ENCODE measurements at places on chromosomes 2 and 18. TPM values are rescaled to one million over a fixed set of nuclear protein-coding genes. Genes with fewer than 3 reads are reported as not detected.
A peak's percentile ranks its signal among the peaks of the same experiment; 100 is the strongest.

Gene IL37
- total RNA-seq: not detected

Gene SH3RF3
- total RNA-seq: 5.1 TPM

Gene STPG4
- total RNA-seq: not detected

Gene TRIB2
- total RNA-seq: 12.3 TPM

Gene SPEG
- 78.0 TPM for total RNA-seq

Gene ACTR3
- total RNA-seq: 285 TPM

Gene DYNAP
- not detected for total RNA-seq

Gene DSG2
- total RNA-seq: not detected

Gene B3GNT7
- not detected for total RNA-seq

Gene FAHD2A
- 35.1 TPM for total RNA-seq

Gene RAD51AP2
- total RNA-seq: 0.37 TPM

Gene RHOB
- total RNA-seq: 150 TPM

Gene MLPH
- total RNA-seq: 51.0 TPM

Gene KLHL14
- not detected for total RNA-seq

Gene CFC1
- not detected for total RNA-seq

DNA sequence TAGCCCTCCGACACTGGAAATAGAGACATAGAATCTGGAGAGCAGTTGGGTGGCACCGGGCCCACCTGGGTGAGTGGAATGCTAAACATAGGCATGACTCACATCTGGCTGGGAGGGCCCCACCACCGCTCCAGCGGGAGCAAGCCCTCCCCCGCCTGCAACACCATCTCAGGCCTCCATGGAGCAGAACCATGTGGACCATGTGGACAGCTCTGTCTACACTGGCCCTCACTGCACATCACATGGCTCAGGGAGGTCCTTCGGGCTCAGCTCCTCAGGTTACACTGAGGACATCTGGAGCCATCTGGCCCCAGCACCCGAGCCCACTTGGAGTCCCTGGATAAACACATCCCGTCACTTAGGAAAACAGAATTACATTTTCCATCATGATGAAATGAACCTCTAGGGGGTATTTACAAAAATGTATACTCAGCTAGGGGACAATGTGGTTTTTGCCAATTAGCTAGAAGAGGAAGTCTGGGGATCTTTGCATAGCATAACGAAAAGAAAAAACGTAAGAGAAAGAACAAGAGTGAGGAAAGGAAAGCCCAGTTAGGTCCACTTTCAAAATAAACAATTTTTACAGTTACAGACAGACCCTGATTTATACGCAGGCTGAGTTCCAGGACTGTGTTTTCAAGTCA is 30.7 kb upstream of the MLPH start:
- peak; percentile 54 for DNase-seq

DNA sequence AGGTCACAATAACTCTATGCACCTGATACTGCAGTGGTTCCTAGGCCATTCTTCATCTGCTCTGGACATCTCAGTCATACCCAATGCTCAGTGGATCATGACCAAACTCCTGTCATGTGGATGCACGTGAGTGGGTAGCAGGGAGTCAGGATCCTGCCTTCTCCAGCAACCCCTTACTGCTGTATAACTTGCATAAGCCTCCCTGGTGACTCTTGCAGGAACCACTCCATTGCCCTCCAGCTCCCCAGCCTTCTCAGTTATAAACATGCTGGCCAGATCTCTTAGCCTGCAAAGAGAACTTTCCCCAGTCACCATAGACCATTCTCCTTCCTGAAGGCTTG is 98.6 kb upstream of the ZNF397 start:
- DNase-seq: no peak

- DNase-seq: no peak
Observed at GRCh38 chr2:99754210-99754609, 264.4 kb upstream of the REV1 start.

DNA sequence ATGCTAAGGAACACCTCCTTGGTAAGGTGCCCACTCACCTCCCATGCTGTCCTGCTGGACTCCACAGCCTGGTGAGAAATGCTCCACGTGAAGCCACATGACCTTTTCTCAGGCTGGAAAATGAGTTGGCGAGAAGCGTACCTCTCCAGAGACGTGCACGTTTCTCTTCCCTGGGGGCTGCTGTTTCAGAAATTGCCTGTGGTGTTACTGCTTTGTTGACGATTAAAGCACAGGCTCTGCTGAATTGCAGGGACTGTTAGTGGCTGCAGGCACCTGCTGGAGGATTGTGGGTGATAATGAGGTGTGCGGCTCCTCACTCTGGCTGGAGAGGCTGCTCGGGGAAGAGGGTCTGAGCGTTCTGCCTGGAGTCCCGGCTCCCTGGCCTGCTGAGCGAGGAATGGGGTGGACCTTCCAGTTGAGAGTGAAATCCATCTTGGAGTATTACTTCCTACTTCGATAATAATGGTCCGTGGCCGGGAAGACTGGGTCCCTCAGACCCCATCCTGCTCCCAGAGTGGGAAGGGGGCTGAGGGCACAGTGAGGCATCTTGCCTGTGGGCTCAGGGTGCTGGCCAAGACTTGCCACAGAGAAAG is 199.3 kb upstream of the HDAC4 start:
- no peak for DNase-seq

DNA sequence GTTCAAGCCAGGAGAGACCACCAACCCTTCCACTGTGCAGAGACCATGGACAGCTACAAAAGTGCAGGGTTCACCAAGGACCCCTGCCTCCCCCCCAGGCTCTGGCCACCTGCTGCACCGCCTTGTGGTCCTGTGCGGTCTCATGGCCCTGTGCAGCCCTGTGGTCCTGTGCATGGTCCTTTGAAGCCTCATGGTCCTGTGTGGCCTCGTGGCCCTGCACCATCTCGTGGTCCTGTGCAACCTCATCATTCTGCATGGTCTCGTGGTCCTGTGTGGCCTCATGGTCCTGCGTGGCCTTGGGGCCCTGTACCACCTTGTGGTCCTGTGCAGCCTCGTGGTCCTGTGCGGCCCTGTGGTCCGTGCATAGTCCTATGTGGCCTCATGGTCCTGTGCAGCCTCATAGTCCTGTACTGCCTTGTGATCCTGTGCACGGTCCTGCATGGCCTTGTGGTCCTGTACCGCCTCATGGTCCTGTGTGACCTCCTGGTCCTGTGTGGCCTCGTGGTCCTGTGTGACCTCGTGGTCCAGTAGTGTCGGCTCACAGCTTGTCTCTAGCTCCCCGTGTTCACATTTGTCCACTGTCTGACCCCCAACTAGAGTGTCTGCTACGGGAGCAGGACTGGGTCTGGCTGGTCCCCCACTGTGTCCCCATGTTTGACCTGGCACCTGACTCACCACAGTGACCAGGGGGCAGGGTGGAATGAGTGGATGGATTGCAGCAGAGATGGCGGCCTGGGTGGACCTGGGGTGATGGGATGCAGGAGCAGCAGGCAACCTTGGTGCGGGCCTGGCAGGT is 20.0 kb upstream of the OTOS start:
- DNase-seq: no peak

- peak; percentile 60 for DNase-seq
Observed at GRCh38 chr18:8107426-8107825, 501.8 kb upstream of the RAB12 start.

- no peak for DNase-seq
Observed at GRCh38 chr2:23312996-23313606, 71.9 kb upstream of the KLHL29 start.

DNA sequence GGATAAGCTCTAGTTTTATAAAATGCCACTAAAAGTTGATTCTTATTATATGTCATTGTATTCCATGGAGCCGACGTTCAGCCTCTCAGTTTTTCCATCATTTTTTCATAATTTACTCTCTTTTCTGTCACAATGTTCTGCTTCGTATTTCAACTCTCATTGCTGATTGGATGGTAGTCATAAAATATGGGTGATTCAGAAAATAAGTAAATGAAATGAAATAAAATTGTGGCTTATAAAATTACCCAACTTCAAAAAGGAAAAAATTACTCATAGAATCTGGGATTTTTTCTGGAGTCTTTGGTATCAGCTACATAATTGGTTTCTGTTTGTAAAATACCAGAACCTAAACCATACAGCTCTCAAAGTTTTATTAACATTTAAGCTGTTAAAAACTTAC is 139.7 kb upstream of the ITGA4 start:
- DNase-seq: no peak

DNA sequence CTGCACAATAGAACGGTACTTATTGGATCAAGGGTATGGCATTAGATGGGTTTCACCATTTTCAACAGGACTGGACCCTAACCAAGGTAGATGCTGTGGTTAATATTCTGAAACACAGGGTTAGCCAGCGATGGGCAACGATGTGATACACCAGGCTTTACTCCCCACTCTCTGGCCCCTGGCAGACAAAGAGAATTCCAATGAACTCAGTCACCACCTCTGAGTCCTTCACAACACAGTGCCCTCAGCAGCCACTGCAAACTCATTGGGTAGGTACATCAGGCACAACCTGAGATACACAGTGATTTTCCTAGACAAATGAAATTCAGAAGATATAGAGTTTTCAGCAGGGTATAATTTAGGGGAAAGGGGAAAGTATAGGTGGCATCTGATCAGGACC is 634.5 kb downstream of the ZEB2 start:
- DNase-seq: no peak

GRCh38 chr2:111669928-111670695 is 213.9 kb downstream of the ANAPC1 start:
- no peak for DNase-seq

DNA sequence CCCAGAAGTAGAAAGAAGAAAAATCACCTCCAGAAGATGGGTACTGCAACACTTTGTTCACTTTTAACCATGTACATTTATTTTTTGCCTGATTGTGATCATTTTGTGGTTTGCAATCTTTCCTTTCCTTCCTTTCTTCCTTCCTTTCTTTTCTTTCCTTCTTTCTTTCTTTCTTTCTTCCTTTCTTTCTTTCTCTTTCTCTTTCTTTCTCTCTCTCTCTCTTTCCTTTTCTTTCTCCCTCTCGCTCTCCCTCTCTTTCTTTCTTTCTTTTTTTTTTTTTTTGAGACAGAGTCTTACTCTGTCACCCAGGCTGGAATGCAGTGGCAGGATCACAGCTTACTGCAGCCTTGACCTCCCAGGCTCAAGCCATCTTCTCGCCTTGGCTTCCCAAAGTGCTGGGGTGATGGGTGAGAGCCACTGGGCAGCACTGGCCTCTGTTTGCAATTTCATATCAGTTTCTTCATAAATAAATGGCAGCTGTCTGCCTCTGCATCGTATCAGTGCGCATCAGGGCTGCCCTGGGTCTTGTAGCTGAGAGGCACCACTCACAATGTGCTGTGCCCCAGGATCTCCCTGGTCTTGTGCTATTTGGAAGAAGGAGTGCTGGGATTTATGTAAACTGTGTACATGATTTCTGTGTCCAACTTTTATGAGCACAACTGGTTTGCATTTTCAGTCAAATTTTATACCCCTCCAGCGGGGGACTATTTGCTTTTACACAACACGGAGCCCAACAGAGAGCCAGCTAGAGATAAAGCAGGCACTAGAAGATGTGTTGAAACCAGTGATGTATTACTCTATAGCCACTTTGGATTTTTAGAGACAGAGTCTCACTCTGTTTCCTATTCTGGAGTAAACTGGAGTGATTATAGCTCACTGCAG is 6.9 kb upstream of the LIMS2 start:
- DNase-seq: no peak

GRCh38 chr2:221372159-221372884 is 199.8 kb downstream of the EPHA4 start:
- DNase-seq: no peak

- peak; percentile 71 for DNase-seq
Observed at GRCh38 chr2:231300020-231300721, 95.3 kb upstream of the B3GNT7 start.

DNA sequence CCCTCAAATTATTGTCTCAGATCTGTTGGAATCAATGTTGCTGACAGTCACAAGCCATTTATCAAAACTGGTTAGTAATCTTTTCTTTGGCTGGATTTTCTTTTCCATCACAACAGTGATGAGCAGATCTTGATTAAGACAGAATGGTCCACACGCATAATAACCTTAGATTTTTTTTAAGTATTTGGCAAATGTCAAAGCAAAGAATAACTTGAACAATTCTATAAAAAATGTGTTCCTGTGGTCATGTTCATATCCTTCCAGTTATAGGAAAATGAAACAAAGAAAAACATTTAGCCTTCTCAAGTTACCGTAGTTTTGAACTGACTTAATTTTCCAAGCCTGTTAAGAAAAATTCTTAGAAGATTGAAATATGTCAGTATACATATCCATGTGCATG is 659.9 kb upstream of the ID2 start:
- no peak for DNase-seq

GRCh38 chr2:56209701-56210100 is 25.9 kb downstream of the CCDC85A start:
- no peak for DNase-seq

DNA sequence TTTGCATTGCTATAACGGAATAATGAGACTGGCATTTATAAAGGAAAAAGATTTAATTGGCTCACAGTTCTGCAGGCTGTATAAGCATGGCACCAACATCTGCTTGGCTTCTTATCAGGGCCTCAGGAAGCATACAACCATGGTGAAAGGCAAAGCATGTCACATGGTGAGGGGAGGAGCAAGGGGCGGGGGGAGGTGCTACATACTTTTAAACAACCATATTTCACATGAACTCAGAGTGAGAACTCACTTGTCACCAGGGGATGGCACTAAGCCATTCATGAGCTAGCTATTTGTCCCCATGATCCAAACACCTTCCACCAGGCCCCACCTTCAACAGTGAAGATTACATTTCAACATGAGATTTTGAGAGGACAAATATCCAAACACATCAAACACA is 188.7 kb downstream of the MBD5 start:
- no peak for DNase-seq

DNA sequence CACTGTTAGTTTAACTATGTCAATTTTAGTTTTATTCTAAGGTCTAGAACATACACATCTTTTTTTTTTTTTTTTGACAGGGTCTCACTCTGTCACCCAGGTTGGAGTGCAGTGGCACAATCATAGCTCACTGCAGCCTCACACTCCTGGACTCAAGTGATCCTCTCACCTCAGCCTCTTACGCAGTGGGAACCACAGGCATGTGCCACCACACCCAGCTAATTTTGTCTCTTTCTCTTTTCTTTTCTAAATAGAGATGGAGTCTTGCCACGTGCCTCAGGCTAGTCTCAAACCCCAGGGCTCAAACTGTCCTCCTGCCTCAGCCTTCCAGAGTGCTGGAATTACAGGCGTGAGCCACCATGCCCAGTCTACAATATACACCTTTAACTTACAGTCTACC is 69.5 kb upstream of the CHRNA1 start:
- DNase-seq: no peak

GRCh38 chr2:19854596-19855541 is 46.9 kb downstream of the TTC32 start:
- peak; percentile 34 for DNase-seq

GRCh38 chr2:197538412-197538811 is 22.5 kb downstream of the MOB4 start:
- DNase-seq: no peak

DNA sequence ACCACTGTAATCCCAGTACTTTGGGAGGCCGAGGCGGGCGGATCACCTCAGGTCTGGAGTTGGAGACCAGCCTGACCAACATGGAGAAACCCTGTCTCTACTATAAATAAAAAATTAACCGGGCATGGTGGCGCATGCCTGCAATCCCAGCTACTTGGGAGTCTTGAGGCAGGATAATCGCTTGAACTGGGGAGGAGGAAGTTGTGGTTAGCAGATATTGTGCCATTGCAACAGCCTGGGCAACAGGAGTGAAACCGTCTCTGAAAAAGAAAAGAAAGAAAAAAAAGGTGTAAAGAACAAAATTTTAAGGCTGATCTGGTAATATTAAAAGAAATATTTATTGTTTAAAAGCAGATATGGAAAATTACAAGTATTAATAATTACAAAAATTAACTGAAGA is 29.7 kb downstream of the ZNF804A start:
- DNase-seq: no peak

GRCh38 chr18:58349650-58350049 is 279.2 kb downstream of the ALPK2 start:
- no peak for DNase-seq

All from myocyte (in vitro differentiated cells).